Calu3 (cell line): ENCODE measurements at places on chromosomes 1 and 21. TPM values are rescaled to one million over a fixed set of nuclear protein-coding genes. Genes with fewer than 3 reads are reported as not detected.

TMEM82 gene
- total RNA-seq = not detected in 2 replicates

GJA9 gene
- total RNA-seq = 0.56 TPM in 1 of 2 replicates, not detected in the other

LYPD8 gene
- total RNA-seq = not detected in 2 replicates

PKLR gene
- not detected in 2 replicates for total RNA-seq

VSIG8 gene
- not detected in 2 replicates for total RNA-seq

CLEC20A gene
- not detected in 2 replicates for total RNA-seq

SIPA1L2 gene
- 1.4 and 1.5 TPM in 2 replicates for total RNA-seq

FCRLA gene
- total RNA-seq = not detected in 2 replicates

NID1 gene
- 4.4 and 8.6 TPM in 2 replicates for total RNA-seq

IQCC gene
- 6.6 and 7.6 TPM in 2 replicates for total RNA-seq

S100A1 gene
- not detected in 2 replicates for total RNA-seq

LAMB3 gene
- total RNA-seq = 331 and 333 TPM in 2 replicates

GRCh38 chr1:71018791-71019190 is 28.8 kb downstream of the PTGER3 start:
- H3K4me1 ChIP-seq = no peaks in the 10 kb centered on the region
- no peak for DNase-seq
- H3K27me3 ChIP-seq = no peaks in the 10 kb centered on the region

DNA sequence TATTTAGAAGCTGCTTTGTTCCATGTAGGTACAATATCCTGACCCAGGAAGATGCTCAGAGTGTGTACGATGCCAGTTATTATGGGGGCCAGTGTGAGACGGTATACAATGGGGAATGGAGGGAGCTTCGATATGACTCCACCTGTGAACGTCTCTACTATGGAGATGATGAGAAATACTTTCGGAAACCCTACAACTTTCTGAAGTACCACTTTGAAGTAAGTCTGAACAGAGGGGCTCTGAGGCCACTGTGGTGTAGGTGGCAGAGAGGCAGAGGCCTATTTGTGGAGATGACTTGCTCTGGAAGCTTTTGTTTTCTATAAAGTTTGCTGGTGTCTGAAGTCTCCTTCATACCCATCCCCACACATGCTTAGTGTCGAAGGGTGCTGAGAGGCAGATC is 26.8 kb downstream of the C8A start:
- no peak overlapping the region for H3K27ac ChIP-seq
- DNase-seq = no peak
- no peaks in the 10 kb centered on the region for H3K4me1 ChIP-seq
- H3K27me3 ChIP-seq = no peaks in the 10 kb centered on the region
- H3K36me3 ChIP-seq = no peaks in the 10 kb centered on the region

DNA sequence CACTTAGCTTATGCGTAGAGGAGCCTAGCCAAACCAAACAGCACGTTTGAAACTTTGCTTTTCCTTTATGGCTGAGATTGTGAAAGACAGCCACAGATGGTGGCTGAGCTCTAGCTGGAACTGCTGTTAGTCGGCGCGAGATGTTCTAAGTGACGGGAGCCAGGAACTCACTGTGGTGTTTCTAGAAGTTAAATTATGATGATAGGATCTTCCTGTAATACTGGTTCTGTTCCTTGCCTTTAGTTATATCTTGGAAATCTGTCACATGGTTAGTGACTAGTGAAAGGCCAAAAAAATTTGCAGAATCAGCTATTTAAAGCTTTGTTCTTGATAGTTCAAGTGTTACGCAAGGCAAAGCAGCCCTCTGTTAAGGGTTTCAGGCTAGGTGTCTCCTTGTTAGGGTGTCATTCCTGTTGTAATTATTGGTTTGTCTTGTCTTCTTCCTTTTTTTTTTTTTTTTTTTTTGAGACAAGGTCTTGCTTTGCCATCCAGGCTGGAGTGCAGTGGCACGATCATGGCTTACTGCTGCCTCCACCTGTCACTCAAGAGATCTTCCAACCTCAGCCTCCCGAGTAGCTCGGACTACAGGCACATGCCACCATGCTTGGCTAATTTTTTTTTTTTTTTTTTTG is 22.6 kb downstream of the AK4 start:
- no peak overlapping the region for H3K27ac ChIP-seq
- peaks cover 70% of the 10 kb centered on the region for H3K4me1 ChIP-seq
- H3K27me3 ChIP-seq = no peaks in the 10 kb centered on the region
- no peak for DNase-seq

- H3K27ac ChIP-seq = no peak overlapping the region
- peaks cover 43% of the 10 kb centered on the region for H3K27me3 ChIP-seq
- no peaks in the 10 kb centered on the region for H3K4me1 ChIP-seq
- DNase-seq = no peak
Observed at GRCh38 chr1:5818755-5819154, 173.5 kb downstream of the NPHP4 start.

DNA sequence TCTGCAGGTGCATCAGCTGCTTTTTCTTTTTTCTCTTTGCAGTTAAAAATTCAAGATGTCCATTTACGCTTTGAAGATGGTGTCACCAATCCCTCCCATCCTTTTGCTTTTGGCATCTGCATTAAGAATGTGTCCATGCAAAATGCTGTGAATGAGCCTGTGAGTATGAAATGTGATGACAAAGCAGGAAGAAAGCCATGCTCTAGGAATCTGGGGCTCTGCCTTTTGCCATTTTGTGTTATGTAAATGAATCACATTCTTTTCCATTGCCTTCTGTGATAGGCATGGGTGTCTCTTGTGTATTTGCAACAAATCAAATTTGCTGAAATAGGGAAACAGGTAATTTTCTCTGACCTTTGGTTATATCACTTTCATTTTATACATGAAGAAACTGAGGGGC is 19.4 kb downstream of the VPS13D start:
- H3K4me3 ChIP-seq = no peak overlapping the region
- no peaks in the 10 kb centered on the region for H3K4me1 ChIP-seq
- H3K36me3 ChIP-seq = peaks cover 4% of the 10 kb centered on the region

GRCh38 chr1:159879977-159880376 is 17.5 kb upstream of the VSIG8 start:
- H3K27ac ChIP-seq = no peak overlapping the region
- no peak for DNase-seq
- H3K36me3 ChIP-seq = no peaks in the 10 kb centered on the region
- H3K27me3 ChIP-seq = no peaks in the 10 kb centered on the region

DNA sequence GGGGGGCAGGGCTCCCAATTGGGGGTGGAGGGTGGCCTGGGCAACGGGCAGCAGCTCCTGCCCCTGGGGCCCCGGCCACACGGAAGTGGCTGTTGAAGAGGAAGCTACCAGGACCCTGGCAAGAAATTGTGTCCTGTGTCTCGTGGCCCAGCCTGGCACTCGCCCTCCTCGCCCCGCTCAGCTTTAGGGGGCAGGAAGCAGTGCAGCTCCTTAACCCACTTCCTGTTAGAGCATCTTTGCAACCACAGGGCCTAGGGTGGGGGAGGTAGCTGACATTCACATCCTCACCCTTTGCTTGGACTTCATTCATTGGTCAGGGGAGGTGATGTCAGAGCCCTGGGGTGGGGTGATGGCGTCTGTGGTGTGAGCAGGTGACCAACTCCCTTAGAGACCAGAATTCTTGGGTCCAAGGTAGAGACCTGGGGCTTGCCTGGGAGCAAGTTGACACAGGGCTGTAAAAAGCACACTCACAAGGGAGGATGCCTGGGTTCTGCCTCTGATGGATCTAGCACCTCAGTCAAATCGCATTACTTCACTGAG is at the start of gene ARHGAP30:
Gene ARHGAP30, minus strand, starts transcription at position 161 of the 540 bp plus-strand sequence. CDS start 267 bp downstream, outside the sequence.
- no peaks in the 10 kb centered on the region for H3K4me1 ChIP-seq
- peaks cover 24% of the 10 kb centered on the region for H3K36me3 ChIP-seq
- H3K4me3 ChIP-seq = no peak within 1 kb of the TSS

GRCh38 chr1:51234721-51235425 is 1.2 kb upstream of the RNF11 start:
- H3K36me3 ChIP-seq = peaks cover 12% of the 10 kb centered on the region
- peak overlapping the region; percentile 85 for H3K27ac ChIP-seq
- no peak overlapping the region for H3K4me3 ChIP-seq
- H3K27me3 ChIP-seq = no peaks in the 10 kb centered on the region

- peak; percentile 54 for DNase-seq
- H3K4me1 ChIP-seq = peaks cover 19% of the 10 kb centered on the region
- peaks cover 6% of the 10 kb centered on the region for H3K36me3 ChIP-seq
- H3K27ac ChIP-seq = no peak overlapping the region
- H3K4me3 ChIP-seq = no peak overlapping the region
Observed at GRCh38 chr1:10755970-10756521, 40.4 kb downstream of the CASZ1 start.

DNA sequence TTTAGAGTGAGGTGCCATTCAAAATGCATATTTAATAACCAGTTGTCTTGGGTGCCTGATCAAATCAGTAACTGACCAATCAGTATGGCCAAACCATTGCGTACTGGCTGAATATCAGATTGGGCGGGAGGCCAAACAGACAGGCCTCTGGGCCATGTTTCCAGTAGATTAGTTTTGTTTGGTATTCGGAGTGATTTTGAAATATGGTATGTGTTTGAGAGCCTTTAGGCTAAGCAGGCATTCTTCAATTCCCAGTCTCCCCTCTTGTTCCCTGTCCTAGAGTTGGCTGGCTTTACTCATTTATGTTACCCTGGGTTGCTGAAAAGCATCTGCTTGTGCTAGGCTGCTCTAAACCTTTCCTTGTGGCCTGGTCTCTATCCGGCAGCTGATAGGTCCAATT is 80.1 kb downstream of the BACH1 start:
- H3K27ac ChIP-seq = no peak overlapping the region
- peaks cover 17% of the 10 kb centered on the region for H3K4me1 ChIP-seq
- peaks cover 5% of the 10 kb centered on the region for H3K36me3 ChIP-seq
- DNase-seq = no peak
- no peaks in the 10 kb centered on the region for H3K27me3 ChIP-seq

DNA sequence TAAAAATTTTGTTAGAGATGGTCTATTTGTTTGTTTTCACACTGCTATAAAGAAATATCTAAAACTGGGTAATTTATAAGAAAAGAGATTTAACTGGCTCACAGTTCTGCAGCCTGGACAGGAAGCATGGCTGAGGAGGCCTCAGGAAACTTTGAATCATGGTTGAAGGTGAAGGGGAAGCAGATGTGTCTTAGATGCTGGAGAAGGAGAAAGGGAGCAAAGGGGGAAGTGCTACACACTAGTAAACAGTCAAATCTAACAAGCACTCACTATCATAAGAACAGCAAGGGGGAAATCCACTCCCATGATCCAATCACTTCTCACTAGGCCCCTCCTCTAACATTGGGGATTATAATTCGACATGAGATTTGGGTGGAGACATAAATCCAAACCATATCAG is 76.8 kb upstream of the COL24A1 start:
- no peak overlapping the region for H3K27ac ChIP-seq
- H3K27me3 ChIP-seq = peaks cover 15% of the 10 kb centered on the region
- H3K4me1 ChIP-seq = no peaks in the 10 kb centered on the region
- no peaks in the 10 kb centered on the region for H3K36me3 ChIP-seq

DNA sequence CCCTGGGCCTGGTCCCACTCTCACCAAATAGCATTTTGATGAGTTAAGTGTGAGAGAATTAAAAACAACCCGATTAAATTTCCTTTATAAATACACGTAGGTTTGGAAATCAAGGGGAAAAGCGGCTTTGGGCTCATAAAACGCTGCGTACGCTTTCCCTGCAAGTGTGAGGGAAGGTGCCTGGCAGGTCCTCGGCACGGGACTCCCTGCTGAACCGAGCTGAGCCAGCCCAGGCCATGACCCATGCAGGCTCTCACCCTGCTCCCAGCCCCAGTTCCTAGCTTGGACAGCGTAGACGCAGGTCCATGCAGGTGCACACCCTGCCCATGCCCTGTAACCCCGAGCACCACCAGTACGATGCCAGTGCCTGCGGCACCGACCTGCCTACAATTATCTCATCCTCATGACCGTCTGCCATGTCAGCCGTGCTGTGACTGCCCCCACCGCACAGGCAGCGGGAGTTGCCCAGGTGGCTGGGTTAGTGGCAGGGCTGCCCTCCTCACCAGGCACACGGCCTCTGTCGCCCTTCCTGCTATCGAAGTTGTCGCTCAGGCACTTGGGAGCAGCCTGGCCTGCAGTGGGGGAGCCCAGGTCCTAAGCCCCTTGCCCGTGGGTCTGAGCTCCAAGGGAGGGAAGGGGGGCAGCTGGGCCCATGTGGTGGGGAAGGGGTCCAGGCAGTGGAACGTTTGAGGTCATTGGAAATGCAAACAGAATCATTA is 41.0 kb upstream of the ACTRT2 start:
- H3K4me1 ChIP-seq = no peaks in the 10 kb centered on the region
- H3K27me3 ChIP-seq = peaks cover 26% of the 10 kb centered on the region
- no peak for DNase-seq
- no peak overlapping the region for H3K27ac ChIP-seq

- no peaks in the 10 kb centered on the region for H3K4me1 ChIP-seq
- H3K4me3 ChIP-seq = no peak overlapping the region
- no peak overlapping the region for H3K27ac ChIP-seq
- DNase-seq = no peak
Observed at GRCh38 chr1:175963740-175964139, 220.3 kb upstream of the TNR start.

DNA sequence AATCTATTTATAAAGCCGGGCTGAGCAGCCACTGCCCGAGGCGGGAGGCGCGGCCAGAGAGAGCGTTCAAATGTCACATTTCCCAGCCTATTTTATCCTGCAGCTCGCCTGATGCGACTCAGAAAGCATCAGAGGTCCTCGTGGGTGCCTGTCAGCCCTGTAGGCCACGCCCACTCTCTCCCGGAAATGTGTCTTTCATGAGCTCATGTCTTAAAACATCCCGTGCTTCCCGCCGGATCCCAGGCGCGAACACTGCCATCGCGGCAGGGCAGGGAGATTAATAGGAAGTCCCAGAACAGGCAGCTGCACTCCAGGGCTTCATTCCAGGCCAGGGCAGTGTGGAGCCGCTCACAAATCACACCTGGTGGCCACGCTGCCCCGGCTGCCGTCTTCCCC is 117.5 kb downstream of the PRDM16 start:
- DNase-seq = no peak
- peaks cover 58% of the 10 kb centered on the region for H3K27me3 ChIP-seq
- H3K36me3 ChIP-seq = peaks cover 4% of the 10 kb centered on the region

- no peak overlapping the region for H3K27ac ChIP-seq
- no peak overlapping the region for H3K4me3 ChIP-seq
- peaks cover 76% of the 10 kb centered on the region for H3K27me3 ChIP-seq
- H3K4me1 ChIP-seq = no peaks in the 10 kb centered on the region
Observed at GRCh38 chr1:7186382-7187111, 401.3 kb downstream of the CAMTA1 start.

GRCh38 chr1:112674440-112674985 is at the start of gene MOV10:
TSS of gene MOV10 (plus strand) at chr1:112674659. CDS start at chr1:112674913, 254 bp downstream.
- peak within 1 kb of the TSS; percentile 94 for H3K27ac ChIP-seq
- peaks cover 23% of the 10 kb centered on the region for H3K4me1 ChIP-seq
- peak within 1 kb of the TSS; percentile 90 for H3K4me3 ChIP-seq

- no peaks in the 10 kb centered on the region for H3K27me3 ChIP-seq
- no peak for DNase-seq
- H3K4me3 ChIP-seq = no peak overlapping the region
- no peak overlapping the region for H3K27ac ChIP-seq
Observed at GRCh38 chr1:19884312-19884711, 2.1 kb downstream of the OTUD3 start.

DNA sequence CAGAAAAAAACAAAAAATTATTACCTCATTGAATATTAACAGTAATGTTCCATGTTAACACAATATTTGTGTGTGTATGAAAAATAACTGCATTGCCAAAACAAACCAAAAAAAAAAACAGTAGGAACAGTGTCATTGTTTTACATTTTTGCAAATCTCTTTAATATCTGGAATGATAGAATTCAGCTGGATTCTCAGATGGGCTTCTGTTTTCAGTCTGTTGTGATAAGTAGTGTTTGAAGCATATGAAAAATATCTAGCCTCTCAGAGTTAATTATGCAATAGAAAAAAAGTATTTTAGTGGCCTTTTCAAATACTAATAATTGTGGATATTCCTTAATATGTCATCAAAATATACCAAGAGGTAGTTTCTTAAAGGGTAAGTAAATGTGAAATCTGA is 52.9 kb upstream of the RWDD3 start:
- H3K36me3 ChIP-seq = peaks cover 2% of the 10 kb centered on the region
- H3K27me3 ChIP-seq = no peaks in the 10 kb centered on the region
- H3K27ac ChIP-seq = no peak overlapping the region

- H3K36me3 ChIP-seq = no peaks in the 10 kb centered on the region
- H3K4me3 ChIP-seq = no peak overlapping the region
- H3K27me3 ChIP-seq = no peaks in the 10 kb centered on the region
- no peaks in the 10 kb centered on the region for H3K4me1 ChIP-seq
- no peak for DNase-seq
Observed at GRCh38 chr1:55544826-55545225, 329.7 kb upstream of the USP24 start.
